ENCODE measurements at places on chromosomes 13 and 19.

GRCh38 chr13:24747248-24748060 lies 16.5 kb upstream of the RNF17 start:
- no peak for DNase-seq

GRCh38 chr13:101140936-101141335 lies 275.4 kb downstream of the NALCN start:
- DNase-seq, result no peak

DNA sequence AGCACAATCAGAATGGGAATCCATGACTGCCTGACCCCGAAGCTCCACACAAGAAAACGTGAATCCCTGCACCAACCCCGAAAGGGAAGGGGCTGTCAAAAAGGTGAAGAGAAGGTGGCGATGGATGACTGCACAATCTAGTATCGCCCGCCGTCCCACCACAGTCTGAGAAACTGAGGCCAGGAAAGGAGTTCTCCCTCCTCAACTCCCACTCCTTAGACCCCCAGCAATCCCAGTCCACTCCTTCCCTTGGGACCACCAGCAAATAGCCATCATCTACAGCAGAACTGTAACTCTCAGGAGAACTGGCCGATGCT lies 451 bp downstream of the NOSIP start:
- no peak for DNase-seq

DNA sequence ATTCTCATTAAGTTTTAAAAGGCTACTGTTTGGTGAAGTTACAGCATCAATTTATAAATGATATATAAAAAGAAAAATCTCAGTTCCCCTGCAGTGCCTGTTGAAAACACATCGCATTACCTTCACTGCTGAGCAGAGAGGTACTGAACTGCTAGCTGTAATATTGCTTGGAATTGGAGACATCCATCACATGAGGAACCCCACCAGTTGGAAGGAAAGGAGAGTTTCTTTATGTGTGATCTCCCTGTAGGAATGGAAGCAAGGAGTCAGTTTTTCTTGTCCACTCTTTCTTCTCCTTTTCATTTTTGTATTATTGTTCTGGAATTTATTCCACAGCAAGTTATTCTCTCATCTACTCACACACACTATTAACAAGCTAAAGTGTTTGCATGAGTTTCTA lies 1586.0 kb upstream of the PRR20A start:
- no peak for DNase-seq

DNA sequence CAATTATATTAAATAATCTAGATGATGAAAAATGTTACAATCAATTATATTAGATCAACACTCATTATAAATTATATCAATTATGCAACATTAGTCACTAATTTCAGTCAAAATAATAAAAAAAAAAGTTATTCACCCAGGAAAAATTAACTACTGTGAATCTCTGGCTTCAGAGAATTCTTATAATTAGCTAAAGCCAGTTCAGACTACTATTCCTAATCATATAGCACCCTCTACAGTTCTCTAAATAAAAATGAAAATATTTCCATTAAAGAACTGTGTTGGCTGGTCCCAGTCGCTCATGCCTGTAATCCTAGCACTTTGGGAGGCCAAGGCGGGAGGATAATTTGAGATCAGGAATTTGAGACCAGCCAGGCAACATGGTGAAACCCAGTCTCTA lies 33.0 kb downstream of the XPO4 start:
- no peak for DNase-seq

Measured in stimulated activated CD8-positive, alpha-beta memory T cell treated with anti-CD3 and anti-CD28 coated beads, Interleukin-12 subunit alpha, Interleukin-12 subunit beta, amount 100 ng/mL, for 4 hours (primary cell).